ENCODE measurements at places on chromosomes 13 and 19.
A peak's percentile ranks its signal among the peaks of the same experiment; 100 is the strongest.

- no peak for DNase-seq
Measured at GRCh38 chr19:42028304-42029216, 34.5 kb upstream of the ATP1A3 start.

DNA sequence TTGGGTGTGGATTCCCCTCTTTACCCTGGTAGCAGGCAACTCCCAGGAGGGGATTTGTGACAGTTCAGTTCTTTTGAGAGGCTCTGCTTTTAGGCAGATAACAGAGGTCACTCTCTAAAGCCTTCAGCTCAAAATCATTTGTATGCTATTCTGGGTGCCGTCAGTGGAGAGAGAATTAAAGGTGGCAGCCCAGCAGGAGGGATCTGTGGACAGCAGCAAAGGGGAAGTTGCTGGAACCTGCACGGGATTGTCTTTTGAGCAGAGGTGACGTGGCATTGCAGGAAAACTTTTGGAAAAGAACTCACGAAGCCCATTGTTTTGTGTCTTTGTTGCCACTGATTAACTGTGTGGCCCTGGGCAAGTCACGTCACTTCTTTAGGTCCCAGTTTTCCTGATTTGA lies 62.4 kb upstream of the C1QTNF9 start:
- no peak for DNase-seq

DNA sequence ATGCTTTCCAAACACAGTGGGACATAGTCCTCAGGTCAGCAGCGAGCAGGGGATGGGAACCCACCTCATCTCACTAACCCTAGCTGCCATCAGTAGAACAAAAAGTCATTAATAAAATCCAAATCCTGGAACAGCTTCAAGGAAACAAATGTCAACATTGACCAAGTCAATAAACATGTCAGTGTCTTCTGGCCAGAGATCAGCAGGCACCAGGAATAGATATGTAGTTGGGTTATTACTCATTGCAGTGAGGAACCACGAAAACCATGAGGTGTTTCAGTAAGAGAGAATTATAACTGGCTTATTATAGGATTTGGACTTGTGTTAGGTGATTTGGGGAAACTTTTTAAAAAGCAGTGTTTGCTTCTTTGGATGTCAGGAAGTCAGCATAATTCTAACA lies 17.1 kb upstream of the CD33 start:
- no peak for DNase-seq

- DNase-seq: no peak
Measured at GRCh38 chr19:34226036-34226435, 28.3 kb upstream of the GARRE1 start.

GRCh38 chr19:2603334-2603733 lies 99.2 kb downstream of the GNG7 start:
- no peak for DNase-seq

DNA sequence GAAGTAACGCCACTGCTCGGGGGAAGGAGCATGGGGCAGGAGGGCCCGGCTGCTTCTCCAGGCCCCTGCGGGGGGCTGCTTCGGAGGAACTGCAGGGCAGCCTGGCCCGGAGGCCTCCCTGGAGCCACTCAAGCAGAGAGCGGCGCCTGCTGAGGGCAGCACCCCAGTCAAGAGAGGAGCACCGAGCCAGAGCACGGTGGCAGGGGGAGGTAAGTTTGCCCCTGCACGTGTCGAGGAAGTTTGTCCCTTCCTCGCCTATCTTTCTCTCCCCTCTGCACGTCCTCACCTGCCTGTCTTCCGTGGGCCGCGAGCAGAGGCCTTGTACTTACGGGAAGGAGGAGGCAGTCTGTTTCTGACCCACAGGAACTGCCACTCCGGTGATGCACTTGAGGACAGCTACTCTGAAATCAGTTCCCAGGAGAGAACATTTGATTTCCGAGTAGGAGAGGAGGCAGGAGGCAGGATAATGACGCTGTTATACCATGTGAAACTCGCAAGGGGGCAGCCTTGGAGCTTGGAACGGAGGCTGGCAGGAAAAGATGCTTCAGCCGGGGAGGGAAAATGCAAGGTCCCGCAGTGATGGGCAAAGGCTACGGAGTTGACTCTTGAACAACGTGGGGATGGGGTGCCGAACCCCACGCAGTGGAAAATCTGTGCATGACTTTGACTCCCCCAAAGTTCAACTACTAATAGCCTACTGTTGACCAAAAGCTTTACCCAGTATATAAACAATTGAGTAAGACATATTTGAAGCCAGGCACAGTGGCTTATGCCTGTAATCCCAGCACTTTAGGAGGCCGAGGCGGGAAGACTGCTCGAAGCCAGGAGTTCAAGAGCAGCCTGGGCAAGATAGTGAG lies 5.0 kb downstream of the FFAR1 start:
- DNase-seq: no peak

DNA sequence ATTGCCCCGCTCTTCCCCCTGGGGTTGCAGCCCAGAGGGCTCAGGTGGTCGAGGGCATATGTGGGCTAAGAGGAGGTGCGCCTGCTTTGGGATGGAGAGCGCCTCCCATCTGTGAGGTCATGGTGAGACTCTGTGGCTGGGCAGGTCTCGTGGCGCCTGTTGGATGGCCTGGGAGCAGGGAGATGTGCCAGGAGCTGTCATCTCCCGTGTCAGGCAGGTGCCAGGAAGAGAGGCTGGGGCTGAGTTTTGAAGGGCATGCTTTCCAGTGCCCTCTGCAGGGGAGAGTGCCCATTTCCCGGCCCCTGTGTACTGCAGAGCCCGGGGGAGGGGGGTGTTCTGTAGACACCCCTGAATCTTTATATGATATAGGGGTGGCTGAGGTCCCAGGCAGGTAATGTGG lies 2.8 kb downstream of the WTIP start:
- no peak for DNase-seq

DNA sequence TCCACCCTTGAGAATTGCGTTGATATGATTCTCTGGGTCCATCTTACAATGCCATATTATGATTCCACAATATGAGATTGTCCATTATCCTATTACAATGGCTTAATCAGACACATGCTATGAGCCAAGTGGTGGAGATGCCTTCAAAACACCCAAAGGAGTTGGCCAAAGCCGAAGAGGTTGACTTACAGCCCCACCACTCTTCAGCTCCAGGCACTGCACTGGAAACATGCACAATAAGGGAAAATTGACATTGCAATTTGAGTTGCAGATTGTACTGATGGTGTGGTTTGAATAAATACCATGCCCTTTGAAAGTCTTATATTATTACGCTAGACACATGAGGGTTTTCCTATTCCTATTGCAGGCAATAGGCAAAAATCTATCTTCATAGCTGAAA lies 75.4 kb upstream of the TNFSF11 start:
- no peak for DNase-seq

GRCh38 chr13:74560325-74560724 lies 426.1 kb upstream of the KLF12 start:
- DNase-seq: no peak

GRCh38 chr13:99998261-99998660 lies 16.7 kb downstream of the ZIC2 start:
- DNase-seq: no peak

- DNase-seq: no peak
Measured at GRCh38 chr13:46168341-46168740, 13.6 kb downstream of the LCP1 start.

DNA sequence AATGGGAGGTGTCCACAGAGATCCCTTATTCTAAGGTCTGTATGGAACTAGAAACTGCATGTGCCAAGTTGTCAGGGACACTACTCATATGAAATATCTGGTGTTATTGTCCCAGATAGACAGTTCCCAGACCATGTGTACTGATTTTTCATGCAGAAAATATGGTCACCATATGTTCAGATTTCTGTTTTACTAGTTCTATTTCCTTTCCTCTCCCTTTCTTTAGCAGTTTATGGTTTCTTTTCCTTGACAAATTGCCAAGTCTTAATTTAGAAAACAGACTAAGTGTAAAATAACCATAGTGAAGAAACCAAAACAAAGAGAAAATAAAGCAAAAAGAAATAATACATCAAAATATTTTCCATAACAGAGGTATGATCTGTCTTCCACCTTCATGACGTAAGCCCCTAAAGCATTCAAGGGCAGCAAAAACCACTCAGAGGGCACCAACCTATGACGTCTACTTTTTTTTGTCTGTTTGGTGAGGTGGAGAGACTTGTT lies 248.5 kb downstream of the KCTD12 start:
- DNase-seq: no peak

DNA sequence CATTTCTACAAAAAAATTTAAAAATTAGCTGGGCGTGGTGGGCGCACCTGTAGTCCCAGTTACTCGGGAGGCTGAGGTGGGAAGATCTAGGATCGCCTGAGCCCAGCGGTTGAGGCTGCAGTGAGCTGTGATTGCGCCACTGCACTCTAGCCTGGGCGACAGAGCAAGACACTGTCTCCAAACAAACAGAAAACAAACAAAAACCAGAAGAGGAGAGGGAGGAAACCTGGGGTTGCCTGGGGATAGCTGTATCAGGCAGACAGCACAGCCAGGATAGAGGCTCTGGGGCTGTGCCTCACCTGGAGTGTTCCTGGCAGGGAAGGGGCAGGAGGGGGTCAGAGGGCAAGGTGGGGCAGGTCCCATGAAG lies 2.6 kb upstream of the POLR2E start:
- no peak for DNase-seq

DNA sequence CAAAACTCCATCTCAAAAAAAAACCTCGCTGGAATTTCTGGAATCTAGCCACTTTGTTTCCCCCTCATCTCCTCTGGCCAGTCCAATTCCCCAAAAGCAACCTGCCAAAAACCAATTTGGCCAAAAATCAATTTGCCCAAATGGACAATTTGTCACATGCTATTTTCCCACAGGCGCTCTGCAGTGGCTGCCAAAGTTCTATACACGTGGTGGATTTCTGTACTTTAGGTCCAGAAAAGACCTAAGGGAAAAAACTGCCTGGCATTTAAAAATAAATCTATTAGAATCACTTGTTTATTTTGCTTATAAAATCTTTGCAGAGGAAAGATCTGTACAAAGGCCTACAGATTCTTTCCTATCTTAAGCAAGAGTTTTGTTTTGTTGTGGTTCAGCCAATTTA lies 79.4 kb downstream of the MAP4K1 start:
- no peak for DNase-seq

DNA sequence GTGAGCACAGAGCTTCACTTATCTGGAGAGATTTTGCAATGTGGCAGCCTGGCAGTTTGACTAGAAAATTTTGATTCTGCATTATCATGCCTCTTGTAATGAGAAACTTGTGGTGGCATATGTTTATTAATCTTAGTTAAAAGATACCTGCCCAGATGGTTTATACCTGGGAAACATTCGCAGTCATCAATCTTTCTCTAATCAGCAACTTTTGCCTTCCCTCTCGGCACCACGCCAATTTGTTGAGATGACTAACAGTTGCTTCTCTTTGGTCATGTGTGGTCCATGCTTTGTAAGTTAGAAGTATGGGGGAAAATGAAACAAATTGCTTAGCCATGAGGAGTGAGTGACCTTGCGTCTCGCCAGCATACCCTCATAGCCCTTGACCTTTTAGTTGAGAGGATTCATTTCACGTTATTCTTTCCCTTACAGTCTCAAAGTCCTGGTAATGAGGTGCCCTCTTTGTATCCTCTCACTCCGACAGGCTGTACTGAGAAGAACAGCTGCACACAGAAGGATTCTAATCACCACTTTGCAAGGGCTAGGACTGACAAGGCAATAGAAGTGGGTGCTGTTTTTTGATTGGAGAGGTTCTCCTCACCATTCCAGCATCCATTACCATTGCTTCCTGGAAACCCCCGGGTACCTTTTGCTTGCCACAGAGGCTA lies 201.4 kb downstream of the OXGR1 start:
- no peak for DNase-seq

DNA sequence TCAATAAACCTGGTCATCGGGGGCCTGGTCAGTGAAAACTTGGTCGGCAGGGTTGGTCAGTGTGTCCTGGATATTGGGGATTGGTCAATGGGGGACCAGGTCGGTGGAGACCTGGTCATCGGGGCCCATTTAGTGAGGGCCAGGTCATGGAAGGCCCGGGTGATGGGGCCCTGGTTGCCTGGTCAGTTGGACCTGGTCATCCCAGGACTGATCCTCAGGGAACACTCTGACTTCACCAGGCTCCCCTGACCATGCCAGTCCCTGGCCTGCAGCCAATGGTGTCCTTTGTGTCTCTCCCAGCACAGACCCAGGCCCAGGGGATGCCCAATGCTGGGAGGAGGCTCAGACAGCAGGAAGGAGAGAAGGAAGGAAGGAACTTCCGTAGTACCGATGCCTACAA lies 42.1 kb upstream of the TPM4 start:
- DNase-seq: peak; percentile 41

DNA sequence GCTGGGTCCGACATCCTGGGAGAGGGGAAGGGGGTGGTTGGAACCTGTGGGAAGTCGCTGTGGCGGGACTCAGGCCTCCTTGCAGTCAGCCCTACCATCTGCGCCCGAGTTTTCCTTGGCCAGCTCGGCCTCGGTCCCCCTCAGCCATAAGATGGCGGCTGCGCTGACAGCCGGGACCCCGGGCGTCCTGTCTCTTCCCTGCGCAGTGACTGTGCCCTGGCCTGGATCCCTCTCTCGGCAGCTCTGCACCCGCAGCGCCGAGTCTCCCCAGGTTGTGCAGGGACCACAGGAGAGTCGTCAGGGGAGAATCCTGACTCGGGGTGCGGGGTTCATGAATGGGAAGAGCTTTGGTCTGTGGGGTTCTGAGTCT lies 345 bp downstream of the ZNF257 start:
- DNase-seq: no peak

GRCh38 chr13:48585456-48585840 lies 52.6 kb upstream of the RCBTB2 start:
- no peak for DNase-seq

DNA sequence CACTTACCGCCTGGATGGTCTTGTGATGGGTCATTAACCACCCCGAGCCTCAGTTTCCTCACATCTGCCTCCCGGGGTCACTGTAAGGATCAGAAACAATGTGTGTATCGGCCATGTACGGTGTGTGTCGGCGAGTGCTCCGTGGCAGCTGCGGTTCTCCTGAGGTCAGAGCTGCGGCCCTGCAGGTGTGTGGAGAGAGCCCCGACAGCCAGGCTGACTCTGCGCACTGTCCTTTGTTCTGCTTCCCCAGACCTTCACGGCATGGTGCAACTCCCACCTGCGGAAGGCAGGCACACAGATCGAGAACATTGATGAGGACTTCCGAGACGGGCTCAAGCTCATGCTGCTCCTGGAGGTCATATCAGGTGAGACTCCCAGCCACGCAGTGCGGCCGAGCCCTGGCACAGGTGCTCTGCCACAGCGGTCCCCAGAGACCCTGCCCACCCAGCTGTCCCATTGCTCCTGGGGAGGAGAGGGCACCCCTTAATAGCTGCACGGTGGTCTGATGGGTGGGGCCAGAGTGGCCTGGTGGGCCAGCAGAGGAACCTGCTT lies 43.8 kb downstream of the CAPN12 start:
- no peak for DNase-seq

DNA sequence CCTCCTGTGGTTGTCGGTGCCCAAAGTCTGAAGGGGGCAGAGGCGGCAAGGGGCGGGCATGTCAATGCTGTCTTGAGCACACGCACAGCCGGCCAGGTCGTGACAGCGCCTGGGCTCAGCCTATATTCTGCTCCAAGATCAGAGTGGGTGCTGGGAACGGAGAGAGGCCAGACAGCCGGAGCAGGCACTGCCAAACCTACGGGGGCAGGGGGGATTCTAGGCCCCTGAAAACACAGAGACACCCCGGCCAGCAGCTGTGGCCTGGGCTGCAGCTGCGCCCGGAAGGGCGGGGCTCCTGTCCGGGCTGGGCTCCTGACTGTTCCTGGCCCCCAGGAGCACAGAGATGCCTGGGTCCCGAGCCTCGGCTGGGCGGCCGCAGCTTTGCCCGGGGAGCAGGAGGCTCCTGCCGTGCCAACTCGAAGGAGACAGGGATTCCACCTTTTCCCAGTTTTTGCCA lies 2662.9 kb upstream of the PCDH20 start:
- no peak for DNase-seq
